G401 (cell line): ENCODE measurements at places on chromosomes 1 and 21. TPM values are rescaled to one million over a fixed set of nuclear protein-coding genes. Genes with fewer than 3 reads are reported as not detected.

DNA sequence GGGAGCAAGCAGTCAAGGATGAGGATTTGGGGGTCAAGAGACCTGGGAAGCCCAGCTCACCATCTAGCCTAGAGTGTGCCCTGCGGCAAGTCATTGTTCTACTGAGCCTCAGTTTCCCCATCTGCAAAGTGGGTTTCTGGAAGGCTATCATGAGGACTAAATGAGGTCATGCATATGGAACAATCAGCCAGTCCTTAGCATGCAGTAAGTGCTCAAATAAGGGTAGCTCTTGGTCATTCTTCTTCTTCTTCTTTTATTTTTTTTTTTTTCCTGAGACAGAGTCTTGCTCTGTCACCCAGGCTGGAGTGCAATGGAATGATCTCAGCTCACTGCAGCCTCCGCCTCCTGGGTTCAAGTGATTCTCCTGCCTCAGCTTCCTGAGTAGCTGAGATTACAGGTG is 99.9 kb upstream of the RUNX3 start:
- no peak for DNase-seq

- no peak for DNase-seq
Measured at GRCh38 chr1:209176866-209177430, 406.6 kb upstream of the CAMK1G start.

GRCh38 chr1:218297867-218298266 is 12.8 kb downstream of the RRP15 start:
- DNase-seq: no peak

Gene TMEM61
- not detected in 2 replicates for total RNA-seq

DNA sequence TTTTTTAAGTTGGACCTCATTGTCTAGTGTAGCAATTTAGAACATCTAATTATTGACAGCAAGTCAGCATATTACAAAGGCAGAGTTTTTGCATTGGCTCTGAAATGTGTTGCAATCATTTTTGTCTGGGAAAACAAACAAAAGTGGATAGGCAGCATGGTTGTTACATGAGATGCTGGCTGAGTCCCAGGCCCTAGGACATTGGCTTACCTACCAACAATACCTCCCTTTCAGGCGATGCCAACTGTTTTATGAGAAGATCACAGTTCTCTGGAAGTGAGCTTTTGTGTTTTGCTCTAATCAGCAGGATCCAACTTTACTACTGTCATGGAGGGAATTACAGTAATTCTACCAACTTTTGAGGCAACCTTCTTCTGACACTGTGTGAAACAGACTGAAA is 71.5 kb upstream of the CXADR start:
- no peak for DNase-seq

- no peak for DNase-seq
Measured at GRCh38 chr1:234502785-234503184, 23.8 kb upstream of the TARBP1 start.

- DNase-seq: peak; percentile 3
Measured at GRCh38 chr21:41112740-41113692, 54.9 kb upstream of the BACE2 start.

DNA sequence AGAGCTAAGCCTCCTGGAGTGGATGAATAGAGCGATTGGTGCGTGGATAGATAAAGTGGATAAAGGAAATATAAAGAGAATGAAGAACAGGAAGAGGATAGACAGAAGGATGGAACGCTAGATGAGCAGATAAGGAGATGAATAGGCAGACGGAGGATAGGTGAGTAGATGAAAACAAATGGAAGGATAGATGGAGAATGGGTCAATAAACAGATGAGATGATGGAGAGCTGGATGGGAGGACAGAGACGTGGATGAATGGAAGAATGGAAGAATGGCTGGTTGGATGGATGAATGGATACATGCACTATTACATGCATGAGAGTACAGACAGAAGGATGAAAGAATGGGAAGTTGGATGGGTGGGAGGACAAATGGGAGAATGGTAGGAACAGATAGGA is 35.2 kb upstream of the EDN2 start:
- DNase-seq: no peak

GRCh38 chr1:31041529-31041928 is 24.0 kb downstream of the PUM1 start:
- no peak for DNase-seq

DNA sequence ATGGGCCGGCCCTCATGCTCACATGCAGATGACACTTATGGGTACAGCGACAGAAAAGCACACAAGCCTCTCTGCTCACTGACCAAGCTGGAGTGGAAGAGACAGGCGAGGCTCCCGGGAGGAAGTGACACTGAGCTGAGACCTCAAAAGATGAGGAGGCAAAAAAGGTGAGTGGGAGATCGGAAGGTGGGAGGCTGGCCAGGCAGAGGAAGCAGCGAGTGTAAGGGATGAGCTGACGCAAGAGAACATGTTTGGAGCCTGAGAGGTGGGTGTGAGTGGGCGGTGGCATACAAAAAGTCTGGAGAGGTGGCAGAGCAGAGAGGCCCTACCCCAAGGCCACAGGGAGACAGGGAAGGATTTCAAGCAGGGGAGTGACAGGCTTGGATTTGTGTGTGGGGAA is 18.2 kb upstream of the CDCP2 start:
- no peak for DNase-seq

Gene LRRC38
- total RNA-seq: not detected in 2 replicates

Gene RHD
- total RNA-seq: not detected in 2 replicates
